ENCODE measurements at places on chromosomes 3 and 15. TPM values are rescaled to one million over a fixed set of nuclear protein-coding genes. Genes with fewer than 3 reads are reported as not detected.

GRCh38 chr15:99087405-99087943, 17.4 kb upstream of the SYNM start:
- peak; percentile 47 for DNase-seq

- no peak for DNase-seq
Observed at GRCh38 chr3:112030901-112031300, 3.6 kb upstream of the TMPRSS7 start.

- no peak for DNase-seq
Observed at GRCh38 chr3:174020156-174020555, 622.6 kb downstream of the NLGN1 start.

ZNF662 gene
- total RNA-seq = 5.7 TPM

- no peak for DNase-seq
Observed at GRCh38 chr15:32104061-32104995, 74.0 kb downstream of the CHRNA7 start.

FGF7 gene
- 175 TPM for total RNA-seq

ZNF654 gene
- total RNA-seq = 15.9 TPM

C3orf52 gene
- total RNA-seq = 3.6 TPM

- DNase-seq = no peak
Observed at GRCh38 chr3:33687406-33688010, 30.5 kb downstream of the CLASP2 start.

SH2D7 gene
- not detected for total RNA-seq

ZNF660 gene
- 4.8 TPM for total RNA-seq

DNA sequence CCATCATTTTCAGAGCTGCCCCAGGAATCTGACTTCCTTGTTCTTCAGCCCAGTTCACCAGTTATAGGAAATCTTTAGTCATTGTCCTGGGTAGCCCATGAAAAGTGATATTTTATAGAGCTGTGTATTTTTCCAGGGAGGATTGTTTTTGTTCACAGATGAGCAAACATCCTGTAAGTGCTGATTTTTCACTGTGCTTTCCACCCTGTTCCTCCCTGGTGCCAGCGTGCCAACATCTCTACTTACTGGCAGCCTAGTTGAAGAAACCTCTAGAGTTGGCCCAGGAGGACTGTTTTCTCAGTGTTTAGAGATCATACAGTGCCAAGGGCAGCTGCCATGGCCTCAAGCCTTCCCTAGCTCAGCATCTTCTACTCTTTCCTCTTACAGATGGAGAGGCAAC, 41.3 kb downstream of the ST6GAL1 start:
- DNase-seq = no peak

- DNase-seq = no peak
Observed at GRCh38 chr3:55190331-55190730, 262.5 kb upstream of the LRTM1 start.

DUOX2 gene
- total RNA-seq = 0.80 TPM

DNA sequence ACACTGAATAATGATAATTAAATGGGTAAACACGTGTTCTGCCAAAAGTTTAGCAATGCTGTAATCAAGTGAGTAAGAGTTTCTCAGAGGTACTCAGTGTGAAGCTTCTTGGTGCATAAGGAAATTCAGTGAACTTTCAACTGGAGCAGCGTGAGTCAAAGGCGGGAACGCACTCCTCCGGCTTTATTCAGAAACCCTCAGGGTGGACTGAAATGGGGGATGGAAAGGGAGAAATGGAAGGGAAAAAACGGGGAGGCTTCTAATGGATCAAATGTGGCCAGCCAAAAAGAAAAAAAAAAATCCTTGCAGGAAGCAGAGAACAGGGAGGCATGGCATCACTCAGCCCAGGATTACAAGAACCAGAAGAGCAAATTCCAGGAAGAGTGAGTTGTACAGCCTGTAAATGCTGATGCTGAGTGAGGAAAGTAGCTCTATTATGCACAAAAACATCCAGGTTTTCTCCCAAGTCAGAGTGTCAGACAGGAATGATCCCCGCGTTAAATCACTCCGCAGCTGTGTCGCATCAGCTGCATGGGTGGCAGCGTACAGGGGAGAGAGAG, 85.3 kb downstream of the ASB7 start:
- peak; percentile 60 for DNase-seq

C3orf49 gene
- total RNA-seq = not detected

DNA sequence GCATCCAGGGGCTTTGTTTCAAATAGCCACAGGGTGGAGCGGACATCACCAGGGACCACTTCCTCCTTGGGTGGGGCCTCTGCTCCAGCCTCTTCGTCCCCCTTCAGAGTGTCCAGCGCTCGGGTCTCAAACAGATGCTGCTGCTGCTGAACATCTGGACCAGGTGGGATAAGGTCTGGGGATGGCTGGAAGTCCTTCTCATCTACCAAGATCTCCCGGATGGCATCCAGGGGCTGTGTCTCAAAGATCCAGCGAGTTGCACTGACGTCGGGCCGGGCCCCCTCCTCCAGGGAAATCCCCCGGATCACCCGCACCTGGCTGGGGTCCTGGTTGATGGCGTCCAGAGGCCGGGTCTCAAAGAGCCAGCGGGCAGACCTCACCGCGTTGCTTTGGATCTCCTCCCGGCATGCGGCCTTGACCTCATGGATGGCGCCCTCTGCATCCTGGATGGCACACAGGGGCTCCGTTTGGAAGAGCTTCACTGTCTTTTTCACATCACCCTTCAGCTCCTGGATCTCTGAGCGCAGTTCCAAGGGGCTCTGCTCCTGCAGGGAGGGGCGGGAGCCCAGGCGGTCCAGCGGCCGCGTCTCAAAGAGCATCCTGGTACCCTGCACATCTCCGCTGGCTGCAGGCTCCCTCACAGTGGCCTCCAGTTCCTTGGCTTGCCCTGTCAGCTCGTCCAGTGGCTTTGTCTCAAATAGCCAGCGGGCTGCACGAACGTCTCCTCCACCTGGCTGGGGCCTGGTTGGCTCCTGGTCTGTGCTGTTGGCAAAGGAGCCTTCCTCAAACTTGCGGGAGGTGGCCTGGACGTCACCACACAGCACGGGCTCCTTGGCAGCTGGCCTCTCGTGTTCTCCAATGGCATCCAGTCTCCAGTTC, 3.9 kb downstream of the XIRP1 start:
- DNase-seq = no peak

GOLGA6L10 gene
- total RNA-seq = 0.77 TPM

DNA sequence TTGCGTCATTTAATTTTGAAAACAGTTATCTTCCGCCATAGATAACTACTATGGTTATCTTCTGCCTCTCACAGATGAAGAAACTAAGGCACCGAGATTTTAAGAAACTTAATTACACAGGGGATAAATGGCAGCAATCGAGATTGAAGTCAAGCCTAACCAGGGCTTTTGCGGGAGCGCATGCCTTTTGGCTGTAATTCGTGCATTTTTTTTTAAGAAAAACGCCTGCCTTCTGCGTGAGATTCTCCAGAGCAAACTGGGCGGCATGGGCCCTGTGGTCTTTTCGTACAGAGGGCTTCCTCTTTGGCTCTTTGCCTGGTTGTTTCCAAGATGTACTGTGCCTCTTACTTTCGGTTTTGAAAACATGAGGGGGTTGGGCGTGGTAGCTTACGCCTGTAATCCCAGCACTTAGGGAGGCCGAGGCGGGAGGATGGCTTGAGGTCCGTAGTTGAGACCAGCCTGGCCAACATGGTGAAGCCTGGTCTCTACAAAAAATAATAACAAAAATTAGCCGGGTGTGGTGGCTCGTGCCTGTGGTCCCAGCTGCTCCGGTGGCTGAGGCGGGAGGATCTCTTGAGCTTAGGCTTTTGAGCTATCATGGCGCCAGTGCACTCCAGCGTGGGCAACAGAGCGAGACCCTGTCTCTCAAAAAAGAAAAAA, 1.2 kb downstream of the B2M start:
- DNase-seq = no peak

RPP25 gene
- total RNA-seq = 10.7 TPM

BLM gene
- 1.8 TPM for total RNA-seq

DNA sequence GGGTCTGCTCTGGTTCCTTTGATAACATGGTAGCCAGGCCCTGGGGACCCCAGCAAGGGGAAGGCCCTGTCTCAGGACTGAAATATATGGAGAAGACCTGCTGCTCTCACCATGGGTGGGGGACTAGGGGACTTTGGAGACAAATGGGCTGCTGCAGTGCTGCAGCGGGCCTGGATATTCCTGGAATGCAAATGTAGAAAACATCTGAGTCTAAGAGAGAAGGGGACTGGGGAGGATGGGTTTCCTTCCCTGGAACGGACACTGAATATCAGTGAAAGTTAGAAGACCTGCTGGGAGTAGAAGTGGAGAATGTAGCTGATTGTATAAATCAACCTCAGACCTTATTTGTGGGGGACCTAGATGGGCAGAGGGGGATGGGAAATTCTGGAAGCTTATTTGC, 3.1 kb upstream of the HCN4 start:
- no peak for DNase-seq

- no peak for DNase-seq
Observed at GRCh38 chr3:39133093-39133490, 20.3 kb downstream of the CSRNP1 start.

- DNase-seq = peak; percentile 35
Observed at GRCh38 chr3:10283638-10284037, 9.1 kb downstream of the GHRL start.

DNA sequence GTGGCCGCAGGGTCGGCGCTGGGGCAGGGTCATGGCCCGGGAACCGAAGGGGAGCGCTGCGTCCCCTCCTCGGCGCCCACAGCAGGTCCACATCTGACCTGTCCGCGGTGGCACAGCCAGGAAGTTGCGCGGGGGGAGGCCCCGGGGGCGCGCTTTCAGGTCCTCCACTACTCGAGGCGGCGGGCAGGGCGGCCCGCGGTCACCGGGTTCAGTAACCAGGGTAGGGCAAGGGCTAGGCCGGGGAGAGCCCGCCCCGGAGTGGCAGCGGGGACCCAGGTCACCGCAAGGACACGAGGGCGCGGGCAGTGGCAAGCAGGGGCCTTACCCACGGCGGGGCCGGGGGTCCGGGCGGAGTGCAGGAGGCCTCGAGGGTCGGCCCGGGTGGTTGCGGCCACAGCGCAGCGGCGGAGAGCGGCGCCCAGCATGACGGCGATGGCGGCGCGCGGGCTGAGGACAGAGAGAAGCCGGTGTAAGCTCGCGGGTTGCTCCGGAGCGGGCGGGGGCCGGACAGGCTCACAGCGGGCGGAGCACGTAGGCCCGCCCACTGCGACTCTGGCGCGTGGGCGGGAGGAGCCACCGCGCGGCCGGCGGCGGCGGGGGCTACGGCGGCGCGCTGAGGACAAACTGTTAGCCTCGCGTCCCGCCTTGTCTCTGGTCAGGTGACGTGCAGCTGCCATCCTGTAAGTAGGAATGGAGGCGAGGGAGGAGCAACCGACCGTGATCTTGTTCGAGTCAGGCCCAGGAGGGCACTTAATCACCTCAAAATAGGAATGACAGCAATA, at the start of gene COX5A:
Gene COX5A, minus strand, starts transcription at position 484 of the 782 bp plus-strand sequence. Its CDS starts 59 bp downstream, at position 425.
- peak; percentile 96 for DNase-seq

DNA sequence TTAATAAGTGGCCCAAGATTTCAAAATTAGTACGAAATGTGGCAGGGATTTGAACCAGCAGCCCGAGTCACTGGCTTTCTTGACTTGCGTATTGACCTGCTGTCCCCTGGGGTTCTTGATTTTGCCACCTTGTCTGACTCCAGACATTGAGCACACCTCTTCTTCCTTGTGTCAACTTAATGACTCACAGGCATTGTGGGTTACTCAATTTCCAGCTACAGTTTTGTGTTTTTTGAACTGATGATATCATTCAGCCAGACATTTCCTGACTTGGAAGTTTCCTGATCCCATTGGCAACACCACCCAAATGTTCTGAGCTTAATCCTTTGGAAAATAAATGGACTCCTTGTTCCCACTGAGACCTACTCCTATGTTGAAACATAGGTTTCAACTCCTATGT, 64.2 kb downstream of the MOBP start:
- DNase-seq = no peak

NDN gene
- 49.5 TPM for total RNA-seq

GRCh38 chr3:186137051-186137685, 28.3 kb upstream of the ETV5 start:
- DNase-seq = no peak
